ENCODE measurements at places on chromosomes 7 and 10. TPM values are rescaled to one million over a fixed set of nuclear protein-coding genes. Genes with fewer than 3 reads are reported as not detected.

PKD2L1 gene
- not detected for total RNA-seq

NRCAM gene
- 0.27 TPM for total RNA-seq

R3HCC1L gene
- total RNA-seq, result 24.3 TPM

NEUROD6 gene
- total RNA-seq, result not detected

SLC18A3 gene
- not detected for total RNA-seq

CLRN3 gene
- total RNA-seq, result not detected

RASA4B gene
- 23.9 TPM for total RNA-seq

OR13A1 gene
- not detected for total RNA-seq

UTF1 gene
- not detected for total RNA-seq

RADIL gene
- total RNA-seq, result 0.04 TPM

CAMK2B gene
- total RNA-seq, result 0.90 TPM

PRKAR2B gene
- 1.2 TPM for total RNA-seq

RHOBTB1 gene
- total RNA-seq, result 0.07 TPM

PDE1C gene
- total RNA-seq, result not detected

SLC26A3 gene
- total RNA-seq, result not detected

WEE2 gene
- total RNA-seq, result not detected

CDK1 gene
- total RNA-seq, result 68.8 TPM

FAM131B gene
- total RNA-seq, result 2.8 TPM

SPDYE2B gene
- total RNA-seq, result not detected

TSPAN14 gene
- total RNA-seq, result 46.1 TPM

CALML3 gene
- not detected for total RNA-seq

DYDC2 gene
- not detected for total RNA-seq

ENO4 gene
- total RNA-seq, result not detected
